NCI-H1436 (cell line): ENCODE measurements at places on chromosomes 5 and 9.

DNA sequence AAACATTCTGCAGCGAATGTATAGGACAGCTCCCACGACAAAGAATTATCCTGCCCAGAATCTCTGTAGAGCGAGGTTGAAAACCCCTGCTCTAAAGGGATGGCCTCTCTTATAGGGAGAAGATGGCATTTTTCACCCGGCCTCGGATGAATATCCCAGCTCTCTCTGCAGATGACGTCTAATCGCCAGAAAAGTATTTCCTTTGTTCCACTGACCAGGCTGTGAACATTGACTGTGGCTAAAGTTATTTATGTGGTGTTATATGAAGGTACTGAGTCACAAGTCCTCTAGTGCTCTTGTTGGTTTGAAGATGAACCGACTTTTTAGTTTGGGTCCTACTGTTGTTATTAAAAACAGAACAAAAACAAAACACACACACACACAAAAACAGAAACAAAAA lies 17.4 kb upstream of the RARS1 start:
- no peak for DNase-seq

GRCh38 chr5:171975262-171975876 lies 31.1 kb downstream of the FBXW11 start:
- no peak for DNase-seq

- DNase-seq = no peak
Measured at GRCh38 chr9:209143-209758, 5.4 kb upstream of the DOCK8 start.

- no peak for DNase-seq
Measured at GRCh38 chr9:134456756-134457305, 130.6 kb downstream of the RXRA start.

DNA sequence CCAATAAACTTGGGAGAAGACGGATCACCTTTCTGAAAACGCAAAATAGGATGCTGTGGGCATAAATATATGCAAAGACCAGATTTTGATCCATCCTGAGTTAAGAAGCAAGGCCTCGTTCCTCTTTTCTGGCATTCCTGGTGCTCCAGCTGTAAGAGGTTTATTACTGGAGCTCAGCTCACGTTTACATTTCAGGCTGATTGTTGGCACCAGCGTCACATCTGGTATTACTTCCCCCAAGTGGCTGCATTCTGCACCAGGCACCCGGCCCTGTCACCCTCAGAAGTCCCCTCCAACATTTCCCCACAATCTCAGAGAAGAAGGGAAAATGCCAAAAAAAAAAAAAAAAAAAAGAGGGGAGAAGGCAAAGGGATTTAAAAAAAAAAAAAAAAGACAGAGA lies 348.7 kb downstream of the SLIT3 start:
- no peak for DNase-seq

DNA sequence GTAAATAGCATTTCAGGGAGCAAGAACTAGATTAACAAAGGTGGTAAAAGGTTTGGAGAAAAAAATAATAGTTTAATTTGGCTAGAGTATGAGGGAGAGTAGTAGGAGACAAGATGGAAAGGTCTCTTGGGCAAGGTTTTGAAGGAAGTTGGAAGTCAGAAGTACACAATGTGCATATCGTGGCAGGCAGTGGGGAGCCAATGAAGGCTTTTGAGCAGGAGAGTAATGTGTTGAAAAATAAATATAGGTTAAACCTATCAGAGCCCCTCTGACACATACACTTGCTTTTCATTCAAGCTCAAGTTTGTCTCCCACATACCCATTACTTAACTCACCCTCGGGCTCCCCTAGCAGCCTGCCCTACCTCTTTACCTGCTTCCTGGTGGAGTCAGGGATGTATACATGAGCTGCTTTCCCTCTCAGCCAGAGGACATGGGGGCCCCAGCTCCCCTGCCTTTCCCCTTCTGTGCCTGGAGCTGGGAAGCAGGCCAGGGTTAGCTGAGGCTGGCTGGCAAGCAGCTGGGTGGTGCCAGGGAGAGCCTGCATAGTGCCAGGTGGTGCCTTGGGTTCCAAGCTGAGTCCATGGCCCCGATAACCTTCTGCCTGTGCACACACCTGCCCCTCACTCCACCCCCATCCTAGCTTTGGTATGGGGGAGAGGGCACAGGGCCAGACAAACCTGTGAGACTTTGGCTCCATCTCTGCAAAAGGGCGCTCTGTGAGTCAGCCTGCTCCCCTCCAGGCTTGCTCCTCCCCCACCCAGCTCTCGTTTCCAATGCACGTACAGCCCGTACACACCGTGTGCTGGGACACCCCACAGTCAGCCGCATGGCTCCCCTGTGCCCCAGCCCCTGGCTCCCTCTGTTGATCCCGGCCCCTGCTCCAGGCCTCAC lies at the start of gene CA9:
Gene CA9, plus strand, starts transcription at position 797 of the 893 bp plus-strand sequence. Its CDS starts 32 bp downstream, at position 829.
- no peak for DNase-seq

DNA sequence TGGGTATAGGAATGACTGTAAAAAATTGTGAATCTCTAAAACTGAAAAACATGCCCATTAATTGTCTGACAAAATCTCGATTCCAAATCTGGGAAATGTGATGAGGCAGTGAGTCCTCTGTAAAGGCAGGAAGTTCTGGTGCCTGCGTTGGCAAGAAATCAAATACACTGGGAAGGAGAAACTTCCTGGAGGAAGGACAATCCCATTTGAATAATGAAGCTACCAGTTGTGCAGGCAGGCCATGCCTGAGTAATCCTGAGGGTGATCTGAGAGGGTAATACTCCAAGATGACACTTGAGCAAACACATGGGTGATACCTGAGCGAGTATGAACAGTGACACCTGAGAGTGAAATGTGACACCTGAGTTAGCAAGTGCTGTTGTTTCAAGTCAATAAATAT lies 49.7 kb downstream of the KIF24 start:
- no peak for DNase-seq

- no peak for DNase-seq
Measured at GRCh38 chr9:88322906-88323566, 65.2 kb upstream of the SPIN1 start.

DNA sequence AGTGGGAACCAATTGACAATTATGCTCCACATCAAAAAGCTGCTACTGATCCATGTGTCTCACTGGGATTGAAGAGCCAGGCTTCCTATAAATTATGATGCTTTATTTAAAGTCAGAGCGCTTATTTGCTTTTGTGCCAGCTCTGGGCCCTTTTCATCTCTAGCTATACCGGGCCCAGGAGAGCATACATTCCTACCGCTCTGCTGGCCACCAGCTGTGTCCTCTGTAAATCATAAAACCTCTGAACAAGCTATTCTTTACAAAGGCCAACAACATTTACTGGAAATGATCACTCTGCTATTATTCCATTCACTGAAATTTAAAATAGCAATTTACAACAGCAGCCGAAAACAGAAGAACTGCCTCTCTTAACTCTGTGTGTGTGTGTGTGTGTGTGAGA lies 86.6 kb downstream of the ZNF608 start:
- no peak for DNase-seq

DNA sequence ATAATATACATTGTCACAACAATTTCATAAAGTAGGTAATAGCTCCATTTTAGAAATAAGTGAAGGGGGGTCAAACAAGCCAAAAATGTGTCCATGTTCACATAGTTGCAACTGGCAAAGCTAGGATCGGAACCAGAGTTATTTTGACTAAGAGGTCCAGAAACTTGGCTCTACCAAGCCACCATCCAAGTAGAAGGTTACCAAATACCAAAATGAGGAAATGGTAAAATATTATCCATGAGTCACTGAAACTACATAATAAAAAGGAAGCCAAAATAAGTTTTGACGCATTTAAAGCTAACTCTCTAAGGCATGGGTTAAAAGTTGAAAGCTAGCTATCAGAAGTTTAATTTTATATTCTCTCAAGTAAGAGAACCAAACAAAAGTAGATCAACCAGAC lies 886.9 kb upstream of the DMAC1 start:
- no peak for DNase-seq

DNA sequence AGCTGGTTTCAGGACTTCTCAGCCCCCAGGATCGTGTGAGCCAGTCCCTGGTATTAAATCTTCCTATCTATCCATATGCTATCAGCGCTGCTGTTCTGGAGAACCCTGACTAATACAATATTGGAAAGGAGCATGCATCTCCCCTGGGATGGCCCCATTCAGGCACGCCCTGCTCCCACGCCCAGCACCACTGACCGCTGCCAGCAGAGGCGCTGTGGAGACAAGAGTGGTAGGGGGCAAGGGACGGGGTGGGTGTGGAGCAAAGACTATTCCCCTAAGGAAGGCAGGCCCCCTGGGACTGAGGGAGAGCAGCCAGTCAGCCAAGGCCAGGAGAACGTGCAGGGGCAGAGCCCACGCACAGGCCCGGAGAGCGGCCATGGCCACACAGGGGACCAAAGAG lies 116.0 kb downstream of the VAV2 start:
- peak; percentile 54 for DNase-seq

DNA sequence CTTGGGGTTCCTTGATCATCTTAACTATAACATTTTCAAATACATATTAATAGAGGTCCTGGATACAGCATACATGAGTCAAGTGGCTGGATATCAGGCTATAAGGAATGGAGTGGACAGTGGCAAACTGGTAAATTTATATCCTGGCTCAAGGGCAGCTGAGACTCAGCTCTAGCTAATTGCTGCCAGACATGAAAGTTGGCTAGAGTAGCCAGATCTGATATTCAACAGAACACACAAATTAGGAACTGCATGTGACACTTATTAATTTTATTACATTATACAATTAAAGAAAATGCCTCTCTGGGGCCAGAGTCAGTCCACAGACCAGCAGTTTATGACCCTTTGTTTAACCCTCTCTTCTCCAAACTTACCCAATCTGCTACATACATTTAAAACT lies 206.5 kb downstream of the KCTD16 start:
- DNase-seq = no peak

DNA sequence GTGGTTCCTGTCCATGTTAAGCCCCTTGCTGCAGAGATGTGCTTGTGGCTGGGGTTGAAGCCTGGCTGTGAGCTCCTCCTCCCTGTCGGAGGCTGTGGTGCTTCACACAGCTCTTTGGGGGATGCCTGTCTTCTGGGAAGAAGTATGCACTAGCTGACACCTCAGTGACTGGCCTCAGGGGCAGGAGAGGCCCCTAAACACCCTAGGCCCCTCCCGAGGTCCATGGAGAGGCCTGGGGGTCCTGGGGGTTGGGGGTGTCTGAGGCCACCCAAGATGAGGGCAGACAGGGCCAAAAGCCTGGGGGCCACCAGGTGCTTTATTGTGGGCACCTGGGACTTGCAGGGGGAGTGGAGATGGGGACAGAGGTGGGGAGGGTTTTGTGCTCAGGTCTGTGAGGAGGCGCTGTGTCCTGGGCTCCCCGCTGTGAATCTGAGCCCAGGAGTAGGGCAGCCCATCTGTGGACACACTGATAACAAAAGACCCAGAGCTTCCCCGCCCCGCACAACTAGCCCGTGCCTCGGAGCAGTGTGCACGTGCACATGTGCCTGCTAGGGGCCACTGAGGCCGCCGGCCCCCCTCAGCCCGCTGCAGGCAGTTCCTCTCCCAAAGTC lies 92.0 kb downstream of the PHF2 start:
- no peak for DNase-seq

- no peak for DNase-seq
Measured at GRCh38 chr5:137280656-137281055, 218.5 kb downstream of the SPOCK1 start.

DNA sequence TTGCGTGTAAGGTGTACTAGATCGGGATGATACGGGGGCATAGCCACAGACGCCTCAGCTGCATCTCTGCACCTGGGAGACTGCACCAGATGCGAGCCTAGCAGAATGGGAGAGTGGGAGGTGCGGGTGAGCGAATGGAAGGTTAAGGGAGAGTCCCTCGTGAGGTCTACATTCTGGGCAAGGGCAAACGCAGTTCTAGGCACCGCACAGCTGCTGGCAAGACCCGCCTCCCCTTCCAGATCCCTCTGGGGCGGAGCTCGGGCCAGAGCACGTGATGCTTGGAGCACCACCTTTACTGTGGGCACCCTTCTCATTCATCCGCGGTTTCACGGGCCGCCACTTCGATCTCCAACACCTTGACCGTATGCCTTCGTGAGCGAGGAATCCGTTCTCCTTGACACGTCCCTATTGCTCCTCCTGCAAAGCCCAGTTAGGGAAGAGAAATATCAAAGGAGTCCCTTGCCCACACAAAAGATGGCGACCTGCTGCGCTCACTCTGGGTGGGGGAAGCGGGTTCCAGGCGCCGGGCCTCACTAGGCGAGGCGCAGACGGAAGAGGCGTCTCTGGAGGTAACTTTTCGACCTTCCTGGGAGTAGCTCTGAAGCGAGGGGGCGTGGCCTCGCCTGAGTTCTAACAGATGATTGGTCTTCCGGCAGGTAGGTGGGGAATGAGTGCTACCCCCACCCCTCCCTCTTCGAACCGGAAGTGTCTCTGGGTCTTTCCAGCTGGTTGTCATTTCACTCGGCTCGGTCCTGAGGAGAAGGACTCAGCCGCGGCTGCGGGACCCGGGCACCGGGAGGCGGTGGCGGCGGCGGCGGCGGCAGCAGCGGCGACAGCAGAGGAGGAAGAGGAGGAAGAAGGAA lies at the start of gene CPEB4:
Gene CPEB4, plus strand, starts transcription at position 740 of the 863 bp plus-strand sequence. CDS start 1,385 bp downstream, outside the sequence.
- DNase-seq = peak; percentile 92

- DNase-seq = peak; percentile 36
Measured at GRCh38 chr5:79133121-79133656, 21.6 kb downstream of the BHMT start.
